Left kidney (tissue), 8 donors: ENCODE measurements at places on chromosomes 1 and 21. TPM values are rescaled to one million over a fixed set of nuclear protein-coding genes. Genes with fewer than 3 reads are reported as not detected.
A peak's percentile ranks its signal among the peaks of the same experiment; 100 is the strongest.

The SV2A gene
- polyA plus RNA-seq: 8.4 TPM

The PRKAA2 gene
- polyA plus RNA-seq: 22.5 TPM

The DCST1 gene
- 0.58 TPM for polyA plus RNA-seq

The DMBX1 gene
- not detected for polyA plus RNA-seq

The BSND gene
- polyA plus RNA-seq: 4.1 TPM

The LCE3D gene
- polyA plus RNA-seq: not detected

The CD48 gene
- 0.80 TPM for polyA plus RNA-seq

The RALGPS2 gene
- polyA plus RNA-seq: 42.2 TPM

The CRNN gene
- polyA plus RNA-seq: not detected

DNA sequence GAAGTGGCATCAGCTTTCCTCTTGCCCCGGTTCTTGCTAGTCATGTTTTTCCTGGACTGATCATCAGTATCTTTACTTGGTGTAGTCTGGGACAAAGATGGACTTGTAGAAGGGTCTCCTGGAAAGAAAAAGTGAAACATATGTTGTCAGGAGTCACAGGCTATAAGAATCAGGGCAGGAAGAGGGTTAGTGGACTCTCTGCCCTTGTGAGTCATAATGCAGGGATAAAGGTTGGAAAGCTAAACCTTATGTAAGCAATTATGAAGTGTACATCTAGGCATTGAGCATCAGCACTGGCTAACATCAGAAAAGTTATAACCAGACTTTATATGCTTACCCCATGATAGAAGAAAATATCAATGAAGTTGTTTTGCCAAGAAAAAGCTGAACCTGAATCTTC, 51.2 kb downstream of the XKR8 start:
- DNase-seq: no peak

DNA sequence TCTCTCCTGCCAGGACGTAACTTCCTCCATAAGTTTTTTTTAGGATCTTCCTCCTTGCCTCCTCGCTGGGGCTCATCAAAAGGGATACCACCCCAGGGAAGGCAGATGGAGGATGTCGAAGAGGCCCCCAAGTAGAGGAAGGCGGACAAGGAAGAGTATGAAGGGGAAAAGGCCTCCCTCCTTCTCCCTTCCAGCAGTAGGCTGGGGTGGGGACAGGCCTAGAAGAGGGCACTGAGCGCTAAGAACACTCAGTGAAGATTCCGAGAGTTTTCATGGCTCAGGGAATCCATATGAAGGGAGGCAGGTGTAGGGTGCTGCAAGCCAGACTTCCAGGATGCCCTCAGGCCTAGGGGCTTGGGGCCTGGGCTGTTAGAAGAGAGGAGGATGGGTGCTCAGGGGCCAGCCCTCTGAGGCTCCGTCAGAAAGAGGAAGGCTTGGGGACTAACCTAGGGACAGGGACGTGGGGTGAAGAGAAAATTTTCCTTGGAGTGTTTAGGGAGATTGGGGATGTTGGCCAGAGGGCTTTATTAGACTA, 1.8 kb upstream of the SLC6A9 start:
- no peak for DNase-seq

- DNase-seq: no peak
Measured at GRCh38 chr1:173063171-173063570, 12.4 kb upstream of the TNFSF18 start.

DNA sequence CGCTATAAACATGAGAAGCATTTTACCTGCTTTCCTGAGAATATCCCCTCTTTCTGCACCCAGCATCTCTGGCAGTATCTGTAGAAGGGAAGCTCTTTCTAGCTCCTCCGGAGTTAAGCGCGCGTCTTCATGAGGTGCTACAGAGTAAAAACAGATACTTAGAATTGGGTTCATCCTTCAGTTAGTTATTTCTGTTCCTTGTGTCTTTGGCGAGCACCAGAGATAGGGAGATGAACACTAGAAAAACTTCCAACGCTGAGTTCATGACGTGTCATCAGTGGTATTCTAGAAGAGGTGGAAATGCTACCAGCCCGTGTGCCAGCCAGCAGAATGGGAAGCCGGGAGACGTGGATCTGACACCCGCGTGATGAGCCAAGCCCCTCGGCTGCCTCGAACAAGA, 2.1 kb downstream of the UTS2 start:
- no peak for DNase-seq

DNA sequence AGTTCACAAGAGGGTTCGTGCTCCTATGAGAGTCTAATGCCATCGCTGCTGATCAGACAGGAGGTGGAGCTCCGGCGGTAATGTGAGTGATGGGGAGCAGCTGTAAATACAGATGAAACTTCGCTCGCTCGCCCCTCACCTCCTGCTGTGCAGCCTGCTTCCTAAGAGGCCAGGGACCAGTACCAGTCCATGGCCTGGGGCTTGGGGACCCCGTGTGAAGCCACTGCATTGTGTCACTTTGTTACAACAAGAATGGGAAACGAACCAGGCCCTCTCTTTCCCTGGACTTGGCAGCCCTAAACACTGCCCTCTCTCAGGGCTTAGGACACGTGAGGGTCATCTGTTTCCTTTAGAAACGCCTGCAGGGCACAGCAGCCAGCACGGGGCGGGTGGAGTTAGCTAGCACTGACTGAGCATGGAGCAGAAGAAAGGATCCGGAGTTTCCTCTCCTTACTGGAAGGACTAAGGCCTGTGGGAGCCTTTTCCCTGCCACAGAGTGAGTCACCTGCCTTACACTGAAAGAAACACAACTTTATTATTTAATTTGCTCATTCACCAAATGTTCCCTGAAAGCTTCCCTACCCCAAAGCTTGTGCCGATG, 185.2 kb upstream of the TMEM51 start:
- no peak for DNase-seq

- DNase-seq: no peak
Measured at GRCh38 chr1:174497478-174497877, 49.7 kb downstream of the GPR52 start.

GRCh38 chr1:222629921-222630535, 12.1 kb downstream of the MIA3 start:
- no peak for DNase-seq

DNA sequence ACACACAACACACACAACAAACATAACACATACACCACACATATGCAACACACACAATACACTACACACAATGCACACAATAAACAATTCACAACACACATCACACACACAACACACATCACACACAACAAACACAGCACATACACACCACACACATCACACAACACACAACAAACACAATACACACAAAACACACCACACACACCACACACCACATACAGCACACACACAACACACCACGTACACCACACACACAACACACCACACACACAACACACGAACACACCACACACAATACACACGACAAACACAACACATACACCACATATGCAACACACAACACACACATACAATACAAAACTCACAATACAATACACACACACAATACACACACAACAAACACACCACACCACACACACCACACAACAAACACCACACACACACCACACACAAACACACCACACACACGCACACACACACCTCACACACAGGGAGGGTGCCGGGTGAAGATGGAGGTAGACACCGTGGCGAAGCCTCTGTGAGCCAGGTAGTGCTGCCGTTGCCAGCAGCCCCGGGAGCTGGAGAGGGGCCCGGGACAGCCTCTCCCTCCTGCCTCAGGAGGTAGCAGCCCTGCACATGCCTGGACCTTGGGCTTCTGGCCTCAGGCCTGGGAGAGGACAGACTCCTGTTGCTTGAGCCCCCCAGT, 30.4 kb upstream of the C1orf174 start:
- DNase-seq: no peak

DNA sequence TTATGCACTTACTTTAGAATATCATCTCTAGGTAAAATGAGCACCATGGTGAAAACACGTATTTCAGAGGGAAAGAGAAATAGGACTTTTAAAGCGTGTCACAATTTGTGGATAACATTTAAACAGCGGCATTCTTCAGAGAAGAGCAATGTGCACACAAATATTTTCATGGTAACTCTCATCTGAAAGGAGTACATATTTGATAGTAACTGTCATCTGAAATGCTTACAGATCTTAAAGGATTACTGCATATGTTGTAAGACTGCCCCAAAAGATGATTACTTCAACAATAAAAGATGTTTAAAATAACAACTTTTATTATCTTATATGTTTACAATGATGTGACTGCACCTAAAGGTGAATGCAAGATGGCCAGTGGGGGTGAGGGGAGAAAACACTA, 408.8 kb downstream of the PLA2G4A start:
- DNase-seq: no peak

DNA sequence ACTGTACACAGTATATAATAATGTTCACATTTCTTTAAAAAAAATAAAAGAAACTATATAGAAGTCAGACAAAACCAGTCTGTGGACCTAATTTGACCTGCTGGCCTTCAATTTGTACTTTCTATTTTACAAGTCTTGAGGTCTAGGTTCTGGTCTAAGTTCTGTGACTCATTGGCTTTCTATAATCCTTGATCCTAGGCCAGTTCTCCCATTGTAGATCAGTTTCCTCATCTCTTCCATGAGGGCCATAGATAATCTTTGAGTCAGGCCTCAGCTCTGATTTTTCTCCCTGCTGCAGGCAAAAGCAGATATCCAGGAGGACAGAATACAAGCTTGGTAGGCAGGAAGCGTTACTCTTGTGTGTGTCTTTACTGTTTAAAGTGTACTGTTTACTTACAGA, 603.7 kb upstream of the CAMK1G start:
- no peak for DNase-seq

DNA sequence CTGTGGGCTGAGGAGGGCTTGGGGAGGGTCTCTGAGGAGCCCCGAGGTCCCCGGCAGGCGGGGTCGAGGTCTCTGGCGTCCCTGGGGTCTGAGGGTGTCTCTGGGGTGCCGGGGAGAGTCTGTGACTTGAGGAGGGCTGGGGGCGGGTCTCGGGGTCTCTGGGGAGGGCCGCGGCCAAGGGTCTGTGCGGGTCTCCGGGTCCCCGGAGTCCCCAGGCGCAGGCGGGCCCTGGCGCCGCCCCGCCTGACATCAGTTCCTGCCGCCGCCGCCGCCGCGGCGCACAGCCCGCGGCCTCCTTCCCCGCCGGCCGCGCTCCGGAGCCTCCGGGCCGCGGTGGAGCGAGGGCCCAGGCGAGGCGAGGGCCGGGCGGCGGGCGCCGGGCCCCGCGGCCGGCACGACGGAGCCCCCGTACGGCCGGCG, at the start of gene PLEKHM2:
TSS of gene PLEKHM2 (plus strand) at position 279 of the 420 bp plus-strand sequence. CDS start 239 bp downstream, outside the sequence.
- peak; percentile 43 for DNase-seq

DNA sequence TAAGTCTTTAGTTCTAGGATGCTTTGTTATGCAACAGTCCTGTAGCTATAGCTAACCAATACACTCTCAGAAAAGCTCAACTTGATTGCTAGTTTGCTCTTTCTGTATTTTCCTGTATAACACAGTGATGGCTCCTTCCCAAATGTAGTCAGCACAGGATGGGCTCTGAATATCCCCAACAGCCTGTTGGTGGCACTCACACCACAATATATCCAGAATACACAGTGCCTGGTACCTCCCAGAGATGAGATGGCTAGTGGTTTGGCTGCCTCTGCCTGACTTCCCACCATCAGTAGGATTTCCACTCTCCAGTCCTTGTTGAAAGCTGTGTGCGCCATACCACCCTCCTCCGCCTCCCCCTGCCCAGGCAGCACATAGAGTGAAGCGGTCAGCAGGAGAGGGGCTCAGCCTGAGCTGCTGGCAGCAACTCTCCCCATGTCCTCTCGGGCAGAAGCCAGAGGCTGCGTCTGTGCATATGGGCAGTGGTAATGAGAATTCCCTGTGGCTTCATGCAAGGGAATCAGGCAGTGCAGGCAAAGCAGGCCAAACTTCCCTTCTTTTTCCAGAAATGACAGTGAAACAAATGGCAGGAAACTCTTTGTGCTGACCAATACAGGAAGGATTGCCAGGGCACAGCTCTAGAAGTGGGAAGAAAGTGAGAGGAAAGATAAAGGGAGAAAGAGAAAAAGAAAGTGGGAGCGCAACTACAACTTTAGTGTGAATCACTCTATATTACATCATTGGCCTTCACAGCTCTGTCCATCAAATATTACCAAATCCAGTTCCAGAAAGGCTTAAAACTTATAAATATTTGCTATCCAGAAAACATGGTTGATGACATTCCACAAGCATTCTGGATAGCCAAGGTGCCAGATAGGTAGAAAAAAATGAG, 49.7 kb downstream of the LMX1A start:
- no peak for DNase-seq

DNA sequence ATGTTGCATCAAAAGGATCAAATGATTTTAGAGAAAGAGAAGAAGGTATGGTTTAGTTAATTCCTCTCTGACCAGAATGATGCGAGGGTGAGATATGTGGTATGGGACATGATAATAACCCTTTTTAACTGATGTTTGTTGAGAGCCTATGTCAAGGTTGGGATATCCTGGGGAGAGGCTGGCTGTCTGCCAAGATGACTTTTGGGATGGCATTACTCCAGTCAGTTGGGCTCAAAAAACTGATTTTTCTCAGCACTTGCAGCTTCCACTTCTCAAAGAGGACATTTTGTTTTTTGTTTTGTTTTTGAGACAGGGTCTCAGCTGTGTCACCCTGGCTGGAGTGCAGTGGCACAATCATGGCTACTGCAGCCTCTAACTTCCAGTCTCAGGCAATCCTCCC, 17.7 kb upstream of the STX12 start:
- DNase-seq: no peak

GRCh38 chr1:94130851-94131595, 10.1 kb upstream of the ABCA4 start:
- no peak for DNase-seq

GRCh38 chr1:31111290-31111951, 45.9 kb upstream of the PUM1 start:
- DNase-seq: no peak

GRCh38 chr1:42482635-42483153, 19.6 kb downstream of the CCDC30 start:
- no peak for DNase-seq
